Bronchial epithelial cell (primary cell): ENCODE measurements at places on chromosomes 4 and X. TPM values are rescaled to one million over a fixed set of nuclear protein-coding genes. Genes with fewer than 3 reads are reported as not detected.

The SUPT20HL1 gene
- under 0.01 TPM in 1 of 2 replicates, not detected in the other for total RNA-seq

The GUF1 gene
- 12.4 and 16.9 TPM in 2 replicates for total RNA-seq

DNA sequence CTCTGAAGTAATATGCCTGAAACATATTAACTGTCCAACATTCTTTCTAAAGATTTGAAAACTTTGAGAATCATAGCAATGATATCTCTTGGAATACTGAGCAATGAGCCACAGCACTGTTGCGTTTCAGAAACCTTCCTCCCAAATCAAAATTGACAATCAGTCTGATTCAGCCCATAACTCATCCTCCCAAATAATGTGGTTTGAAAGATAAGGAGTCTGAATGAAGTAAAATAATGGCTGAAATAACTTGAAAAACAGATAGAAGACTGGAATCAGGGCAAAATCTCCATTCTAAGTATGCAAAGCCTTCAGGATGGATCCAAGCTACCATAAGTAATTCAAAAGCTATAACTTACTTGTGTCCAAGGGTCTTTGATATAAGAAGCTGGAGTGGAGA lies 98.6 kb upstream of the PLS3 start:
- no peak for DNase-seq

DNA sequence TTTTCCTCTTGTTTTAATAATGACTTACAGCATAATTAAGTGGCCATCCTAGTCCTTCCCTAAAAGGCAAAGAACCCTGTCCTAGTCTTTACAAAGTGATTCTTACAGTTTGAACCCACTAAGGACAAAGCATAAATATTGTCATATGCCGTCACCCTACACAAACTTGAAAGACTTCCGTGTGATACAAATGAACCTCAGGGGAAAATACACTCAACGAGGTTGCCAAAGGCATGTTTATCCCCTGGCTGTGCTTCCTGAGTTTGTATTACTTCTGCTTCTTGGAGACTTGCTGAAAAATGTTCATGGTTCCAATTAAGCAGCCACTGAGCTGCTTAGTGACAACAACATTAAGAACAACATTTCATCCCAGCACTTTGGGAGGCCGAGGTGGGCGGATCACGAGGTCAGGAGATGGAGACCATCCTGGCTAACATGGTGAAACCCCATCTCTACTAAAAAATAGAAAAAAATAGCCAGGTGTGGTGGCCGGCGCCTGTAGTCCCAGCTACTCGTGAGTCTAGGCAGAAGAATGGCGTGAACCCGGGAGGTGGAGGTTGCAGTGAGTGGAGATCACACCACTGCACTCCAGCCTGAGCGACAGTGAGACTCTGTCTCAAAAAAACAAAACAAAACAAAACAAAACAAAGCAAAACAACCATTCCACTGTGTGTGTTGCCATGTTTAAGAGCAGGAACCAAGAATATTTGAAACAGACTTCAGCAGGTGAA lies 16.2 kb downstream of the RASSF6 start:
- DNase-seq: no peak

The TMPRSS11A gene
- total RNA-seq: 0.38 TPM in 1 of 2 replicates, not detected in the other

DNA sequence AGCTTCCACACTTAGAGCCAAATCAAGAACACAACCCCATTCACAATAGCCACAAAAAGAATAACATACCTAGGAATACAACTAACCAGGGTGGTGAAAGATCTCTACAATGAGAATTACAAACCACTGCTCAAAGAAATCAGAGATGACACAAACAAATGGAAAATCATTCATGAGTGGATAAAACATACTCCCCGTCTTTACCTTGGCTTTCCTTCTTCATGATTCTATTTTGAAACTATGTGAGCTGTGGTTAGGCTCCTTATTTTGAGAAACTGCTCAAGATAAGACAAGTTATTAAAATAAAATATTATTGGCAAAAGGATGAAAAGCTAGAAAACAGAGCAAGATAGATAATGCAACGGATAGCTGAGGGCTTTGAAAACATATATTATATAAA lies 598.1 kb upstream of the FAT1 start:
- DNase-seq: no peak

DNA sequence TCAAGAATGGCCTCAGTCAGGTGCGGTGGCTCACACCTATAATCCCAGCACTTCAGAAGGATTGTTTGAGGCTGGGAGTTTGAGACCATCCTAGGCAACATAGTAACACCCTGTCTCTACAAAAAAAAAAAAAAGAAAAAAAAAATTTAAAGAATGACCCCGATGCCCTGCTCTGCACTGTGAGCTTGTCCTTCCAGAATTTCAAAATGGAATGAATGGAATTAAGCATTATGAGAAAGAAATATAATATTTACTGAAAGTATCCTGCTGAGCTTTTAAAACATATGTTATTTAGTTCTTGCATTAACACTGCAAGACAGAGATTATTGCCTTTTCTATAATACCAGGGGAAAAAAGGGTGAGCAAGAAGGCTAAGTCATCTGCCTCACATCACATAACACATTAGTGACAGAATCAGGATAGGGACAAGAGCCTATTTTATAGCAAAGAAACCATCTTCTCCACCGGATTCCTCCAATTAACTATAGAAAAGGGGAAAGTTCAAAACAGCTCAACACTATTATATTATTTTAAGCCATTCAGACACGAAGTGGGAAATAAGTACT lies 41.9 kb upstream of the GAB1 start:
- DNase-seq: no peak

DNA sequence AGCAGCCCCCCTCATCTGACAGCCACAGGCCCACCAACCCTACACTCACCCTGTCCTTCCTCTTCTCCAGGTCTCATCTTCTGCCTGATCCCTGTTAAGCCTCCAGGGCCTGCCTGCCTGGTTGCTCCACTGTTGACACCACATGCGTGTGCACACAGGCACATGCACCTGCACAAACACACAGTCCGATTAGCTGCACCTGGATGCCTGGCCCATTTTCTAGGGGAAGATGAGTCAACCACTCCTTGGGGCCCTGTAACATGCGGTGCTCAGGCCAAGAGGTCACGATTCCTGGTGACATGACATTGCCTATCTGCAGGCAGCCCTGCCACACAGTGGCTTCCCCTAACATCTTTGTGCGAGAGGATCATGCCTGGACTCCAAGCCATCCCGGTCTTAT lies 498.4 kb downstream of the BCOR start:
- DNase-seq: no peak
